Ovary (tissue), 10 donors: ENCODE measurements at places on chromosomes 6 and 20. TPM values are rescaled to one million over a fixed set of nuclear protein-coding genes. Genes with fewer than 3 reads are reported as not detected.
A peak's percentile ranks its signal among the peaks of the same experiment; 100 is the strongest.

- peak; percentile 87 for DNase-seq
These were observed 2.3 kb upstream of the CITED2 start for GRCh38 chr6:139376604-139377218.

Gene ARFGEF2
- total RNA-seq: 16.3 TPM

Gene BMP7
- total RNA-seq: 1.3 TPM

- peak; percentile 67 for DNase-seq
These were observed 13.2 kb upstream of the TFB1M start for GRCh38 chr6:155327326-155328073.

DNA sequence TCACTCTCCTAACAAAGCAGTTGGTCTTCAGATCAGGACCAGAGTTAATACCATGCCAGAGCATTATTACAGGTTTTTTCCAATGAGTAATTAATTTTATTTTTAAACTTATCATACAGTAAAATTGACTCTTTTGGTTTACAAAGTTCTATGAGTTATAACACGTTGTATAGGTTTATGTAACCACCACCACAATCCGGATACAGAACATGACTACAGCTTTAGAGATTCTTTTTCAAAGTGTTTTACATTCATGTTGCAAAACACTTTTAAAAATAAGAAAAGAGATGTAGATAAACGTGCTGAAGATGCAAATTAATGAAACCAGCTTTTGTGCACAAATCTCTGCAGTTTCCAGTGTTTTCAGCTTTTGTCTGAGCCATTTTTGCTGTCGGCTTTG, 1.5 kb upstream of the TPBG start:
- no peak for DNase-seq
